Tibial nerve (tissue), 4 donors: ENCODE measurements at places on chromosomes 12 and 14. TPM values are rescaled to one million over a fixed set of nuclear protein-coding genes. Genes with fewer than 3 reads are reported as not detected.

- no peak for DNase-seq
Observed at GRCh38 chr12:14072987-14073386, 91.6 kb upstream of the GRIN2B start.

DNA sequence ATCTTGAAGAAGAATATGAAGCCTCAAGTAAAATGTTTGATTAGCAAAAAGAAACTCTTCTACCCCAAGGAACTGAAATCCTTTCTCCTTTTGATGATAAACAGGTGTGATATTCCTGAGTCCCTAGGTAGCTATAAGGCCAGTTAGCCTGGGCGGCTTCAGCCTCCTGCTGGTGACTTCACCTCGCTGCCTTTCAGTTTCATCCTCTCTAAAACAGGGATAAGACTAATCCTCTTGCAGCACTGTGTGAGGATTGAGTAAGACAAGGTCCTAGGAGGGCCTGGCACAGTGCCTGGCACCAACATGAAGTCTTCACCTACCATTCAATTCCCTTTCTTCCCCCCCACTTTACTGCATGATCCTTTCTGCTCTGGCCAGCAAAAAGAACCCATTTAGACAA is 42.1 kb downstream of the CIT start:
- DNase-seq: no peak

DNA sequence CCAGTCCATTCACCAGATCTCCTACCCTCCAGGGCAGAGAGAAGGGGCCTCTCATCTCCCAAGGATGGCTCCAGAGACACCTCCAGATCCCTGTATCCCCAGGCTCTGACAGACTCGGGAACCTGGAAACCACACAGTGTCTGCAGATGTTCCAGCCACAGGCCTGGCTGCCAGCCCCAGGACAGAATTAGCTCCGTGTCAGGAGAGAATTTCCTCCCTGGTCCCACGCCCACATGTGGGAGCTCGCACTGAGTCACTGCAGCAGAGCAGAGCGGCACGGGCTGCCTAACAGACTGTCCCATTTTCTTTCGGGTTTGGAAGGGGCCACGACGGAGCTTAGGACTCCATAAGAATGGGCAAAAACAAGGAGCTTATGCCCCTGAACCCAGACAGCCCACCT is 33.6 kb downstream of the CMKLR1 start:
- DNase-seq: peak; percentile 85

- DNase-seq: no peak
Observed at GRCh38 chr14:26702721-26703230, 104.9 kb upstream of the NOVA1 start.

- peak; percentile 81 for DNase-seq
Observed at GRCh38 chr12:80186727-80187217, 87.4 kb downstream of the OTOGL start.

GRCh38 chr14:19771895-19772430 is 1.3 kb upstream of the OR4M1 start:
- DNase-seq: no peak

GRCh38 chr12:50750366-50750765 is 13.5 kb upstream of the ATF1 start:
- no peak for DNase-seq

The RNASE4 gene
- total RNA-seq: 98.3 TPM

The DNAJC22 gene
- not detected for total RNA-seq

The ATL1 gene
- total RNA-seq: 26.0 TPM

The B4GALNT1 gene
- total RNA-seq: 14.5 TPM

The AP5M1 gene
- total RNA-seq: 12.0 TPM
